ENCODE measurements at places on chromosomes 4 and X.

DNA sequence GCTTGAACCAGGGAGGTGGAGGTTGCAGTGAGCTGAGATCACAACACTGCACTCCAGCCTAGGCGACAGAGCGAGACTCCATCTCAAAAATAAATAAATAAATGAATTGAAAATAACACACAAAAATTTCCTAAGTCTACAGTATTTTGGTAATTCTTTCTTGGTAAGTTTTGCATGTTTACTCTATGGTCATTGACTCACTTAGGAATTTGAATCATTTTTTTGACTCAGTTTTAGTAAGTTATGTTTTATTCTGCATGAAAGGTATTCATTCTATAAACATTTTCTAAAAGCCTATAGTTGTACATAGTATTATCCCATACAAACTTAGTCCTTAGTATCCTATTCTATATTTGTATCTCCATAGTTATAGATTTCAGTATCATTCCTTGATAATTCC, 772.9 kb upstream of the SLIT2 start:
- DNase-seq, result no peak

- DNase-seq, result no peak
Measured at GRCh38 chr4:32290102-32290501, 1569.9 kb downstream of the PCDH7 start.

DNA sequence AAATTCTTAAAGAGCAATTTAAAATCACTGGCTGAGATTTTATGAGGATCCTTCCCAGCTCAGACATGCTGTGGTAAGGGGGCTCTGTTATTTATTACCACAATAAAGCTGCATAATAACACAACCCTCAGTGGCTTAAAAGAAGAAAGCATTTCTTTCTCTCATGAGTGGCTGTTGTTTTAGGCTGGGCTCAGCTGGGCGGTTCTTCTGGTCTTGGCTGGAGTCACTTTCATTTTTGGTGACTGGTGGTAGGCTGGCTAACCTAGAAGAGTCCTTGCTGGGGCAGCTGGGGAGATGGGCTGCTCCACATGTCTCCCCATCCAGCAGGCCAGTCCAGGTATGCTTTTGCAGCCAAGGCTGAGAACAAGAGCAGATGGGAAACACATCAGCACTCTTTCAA, 113.0 kb upstream of the MSX1 start:
- no peak for DNase-seq

- no peak for DNase-seq
Measured at GRCh38 chr4:4401036-4401435, 14.1 kb downstream of the NSG1 start.

GRCh38 chr4:2296631-2297601, 35.0 kb upstream of the MXD4 start:
- no peak for DNase-seq

DNA sequence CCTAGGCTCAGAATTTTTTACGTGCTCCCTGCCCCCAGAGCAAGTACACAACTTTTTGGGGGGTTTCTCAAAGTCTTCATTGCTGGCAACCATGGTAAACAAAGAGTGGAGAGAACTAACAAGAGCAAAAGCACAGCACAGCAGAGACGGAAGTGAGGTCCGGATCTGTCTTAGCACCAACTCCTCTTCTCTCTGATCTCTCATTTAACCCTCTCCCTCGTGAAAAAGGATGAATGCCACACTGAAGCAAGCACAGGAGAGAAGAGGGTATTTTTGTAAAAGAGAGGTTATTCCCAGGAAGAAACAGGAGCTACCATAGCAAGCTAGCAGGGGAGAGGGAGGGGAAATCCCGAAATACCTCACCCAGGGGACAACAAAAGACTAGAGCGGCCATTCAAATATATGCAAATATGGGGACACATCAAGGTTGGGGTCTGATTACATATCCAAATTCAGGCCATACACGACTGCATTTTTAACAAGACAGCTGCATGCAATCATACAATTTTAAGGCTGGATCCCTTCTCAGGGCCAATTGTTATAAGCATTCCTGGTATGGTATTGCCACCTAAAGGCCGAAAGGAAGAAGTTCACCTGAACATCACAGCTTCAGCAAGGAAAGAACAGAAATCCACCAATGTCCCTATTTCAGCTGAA, 46.6 kb downstream of the CD40LG start:
- peak; percentile 31 for DNase-seq
